Epithelial cell of proximal tubule (primary cell): ENCODE measurements at places on chromosomes 4 and X. TPM values are rescaled to one million over a fixed set of nuclear protein-coding genes. Genes with fewer than 3 reads are reported as not detected.

Gene MSANTD1
- total RNA-seq: 0.14 TPM in 1 of 2 replicates, not detected in the other

Gene GPRIN3
- 0.94 and 2.0 TPM in 2 replicates for total RNA-seq

Gene PPP2R2C
- not detected in 2 replicates for total RNA-seq

Gene RNF150
- 0.58 and 0.69 TPM in 2 replicates for total RNA-seq

Gene SLC10A4
- total RNA-seq: 0.36 TPM in 1 of 2 replicates, not detected in the other

Gene GAGE1
- total RNA-seq: not detected in 2 replicates

Gene CXXC4
- total RNA-seq: under 0.01 and 0.29 TPM in 2 replicates

Gene CENPVL2
- 0.07 TPM in 1 of 2 replicates, not detected in the other for total RNA-seq

Gene BEX1
- 9.1 and 13.7 TPM in 2 replicates for total RNA-seq

Gene FGF5
- 2.3 and 5.8 TPM in 2 replicates for total RNA-seq
